Activated naive CD4-positive, alpha-beta T cell treated with anti-CD3 and anti-CD28 coated beads, Interleukin-2, amount 10 ng/mL, durations not matched to agents 7 days and 5 days (primary cell): ENCODE measurements at places on chromosomes 12 and 14.

DNA sequence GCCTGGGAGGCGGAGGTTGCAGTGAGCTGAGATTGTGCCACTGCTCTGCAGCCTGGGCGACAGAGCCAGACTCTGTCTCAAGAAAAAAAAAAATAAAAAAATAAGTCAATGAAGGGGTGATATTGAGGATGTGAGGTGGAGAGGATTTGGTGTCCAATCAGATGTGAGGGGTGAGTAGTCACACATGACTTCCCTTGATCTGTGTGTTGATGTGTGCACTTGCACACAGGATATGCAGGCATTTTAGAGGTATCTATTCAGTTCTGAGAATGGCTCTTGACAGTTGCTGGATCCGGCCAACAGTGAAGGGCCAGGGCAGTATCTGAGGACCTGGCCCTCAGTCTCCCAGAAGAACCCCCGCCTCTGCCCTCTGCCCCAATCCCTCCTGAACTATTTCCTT, 7.8 kb upstream of the SP7 start:
- DNase-seq = no peak

- no peak for DNase-seq
These were observed 68.4 kb upstream of the ASPG start for GRCh38 chr14:104016873-104017650.

DNA sequence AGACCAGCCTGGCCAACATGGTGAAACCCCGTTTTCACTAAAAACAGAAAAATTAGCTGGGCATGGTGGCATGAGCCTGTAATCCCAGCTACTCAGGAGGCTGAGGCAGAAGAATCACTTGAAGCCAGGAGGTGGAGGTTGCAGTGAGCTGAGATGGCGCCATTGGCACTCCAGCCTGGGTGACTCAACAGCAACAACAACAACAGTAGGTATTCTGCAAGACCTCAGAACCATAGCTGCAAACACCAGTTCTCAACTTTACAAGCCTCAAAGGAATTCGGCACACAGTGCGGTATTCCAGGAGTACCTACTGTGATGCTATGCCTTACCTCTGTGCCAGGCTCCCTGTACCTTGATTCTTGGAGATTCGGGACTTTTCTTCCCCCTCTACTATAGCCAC, 15.8 kb downstream of the FOXN3 start:
- no peak for DNase-seq

GRCh38 chr12:6070472-6071257, 53.8 kb downstream of the VWF start:
- no peak for DNase-seq

- no peak for DNase-seq
These were observed 16.3 kb downstream of the C2CD5 start for GRCh38 chr12:22527999-22528398.

GRCh38 chr12:107035733-107036132, 48.8 kb upstream of the MTERF2 start:
- no peak for DNase-seq

GRCh38 chr14:55771242-55771981, 191.4 kb downstream of the KTN1 start:
- DNase-seq = no peak

DNA sequence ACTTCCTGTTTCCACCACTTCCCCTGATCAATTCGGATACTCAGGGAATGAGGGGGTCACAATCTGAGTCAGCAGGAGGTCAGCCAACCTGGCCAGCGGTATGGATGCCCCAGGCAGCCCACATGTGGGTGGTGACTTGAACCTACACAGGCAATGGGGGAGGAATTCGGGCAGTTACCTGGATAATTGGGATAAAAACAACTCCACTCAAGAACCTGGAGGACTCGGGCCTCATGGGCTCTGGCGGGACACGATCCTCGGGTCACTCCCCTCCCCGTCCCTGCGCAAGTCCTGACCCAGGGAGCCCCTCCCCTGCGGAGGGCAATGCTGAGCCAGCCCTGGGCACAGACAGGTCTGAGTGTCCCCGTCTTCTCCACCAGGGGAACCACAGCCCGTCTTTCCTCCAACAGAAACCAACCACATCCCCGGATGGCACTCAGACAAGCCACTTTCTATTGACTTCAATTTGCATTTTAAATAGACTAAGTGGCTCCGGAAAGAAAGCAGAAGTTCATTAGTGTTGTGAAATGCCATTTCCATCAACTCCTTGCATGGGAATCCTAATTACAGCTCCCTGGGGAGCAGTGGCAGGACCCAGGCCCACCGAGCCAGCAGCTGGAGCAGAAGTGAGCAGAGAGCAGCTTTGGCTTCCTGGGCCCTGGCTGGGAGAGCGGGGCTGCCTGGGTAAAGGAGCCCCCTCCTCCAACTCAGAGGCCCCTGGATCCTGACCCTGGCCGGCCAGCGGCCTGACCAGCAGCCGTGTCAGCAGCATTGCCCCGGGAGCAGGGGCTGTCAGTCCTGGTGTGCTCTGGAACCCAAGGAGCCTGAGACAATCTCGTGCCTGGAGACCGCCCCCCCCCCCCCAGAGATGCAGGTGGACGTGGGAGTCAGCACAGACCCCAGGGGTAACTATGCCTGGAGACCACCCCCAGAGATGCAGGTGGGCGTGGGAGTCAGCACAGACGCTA, 374.1 kb downstream of the ADGRD1 start:
- no peak for DNase-seq

GRCh38 chr14:88729159-88729558, 63.6 kb downstream of the EML5 start:
- no peak for DNase-seq

DNA sequence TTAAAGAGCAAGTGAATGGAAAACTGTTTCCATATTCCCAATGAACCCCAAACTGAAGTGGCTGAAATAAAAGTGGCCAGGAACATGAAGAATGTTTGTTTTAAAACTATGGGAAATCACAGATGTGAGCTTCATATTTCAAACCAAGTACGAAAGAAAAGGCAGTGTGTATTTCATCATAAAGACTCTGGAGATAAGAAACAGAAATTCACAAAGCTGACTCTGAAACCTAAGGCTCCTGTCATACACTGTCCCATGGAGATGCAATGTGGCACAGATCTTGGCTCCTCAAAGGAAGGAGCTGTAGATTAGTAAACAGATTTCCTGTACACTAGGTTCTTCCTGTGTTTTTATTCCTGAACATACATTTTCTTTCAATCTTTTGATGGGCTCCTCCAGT, 304.4 kb downstream of the MED13L start:
- DNase-seq = no peak

GRCh38 chr14:30287579-30288445, 271.1 kb upstream of the G2E3 start:
- no peak for DNase-seq

- no peak for DNase-seq
These were observed 16.8 kb upstream of the NFYB start for GRCh38 chr12:104154806-104155205.
